ENCODE measurements at places on chromosomes 13 and 19.

GRCh38 chr13:98827449-98827848 lies 75.0 kb upstream of the SLC15A1 start:
- no peak for DNase-seq

DNA sequence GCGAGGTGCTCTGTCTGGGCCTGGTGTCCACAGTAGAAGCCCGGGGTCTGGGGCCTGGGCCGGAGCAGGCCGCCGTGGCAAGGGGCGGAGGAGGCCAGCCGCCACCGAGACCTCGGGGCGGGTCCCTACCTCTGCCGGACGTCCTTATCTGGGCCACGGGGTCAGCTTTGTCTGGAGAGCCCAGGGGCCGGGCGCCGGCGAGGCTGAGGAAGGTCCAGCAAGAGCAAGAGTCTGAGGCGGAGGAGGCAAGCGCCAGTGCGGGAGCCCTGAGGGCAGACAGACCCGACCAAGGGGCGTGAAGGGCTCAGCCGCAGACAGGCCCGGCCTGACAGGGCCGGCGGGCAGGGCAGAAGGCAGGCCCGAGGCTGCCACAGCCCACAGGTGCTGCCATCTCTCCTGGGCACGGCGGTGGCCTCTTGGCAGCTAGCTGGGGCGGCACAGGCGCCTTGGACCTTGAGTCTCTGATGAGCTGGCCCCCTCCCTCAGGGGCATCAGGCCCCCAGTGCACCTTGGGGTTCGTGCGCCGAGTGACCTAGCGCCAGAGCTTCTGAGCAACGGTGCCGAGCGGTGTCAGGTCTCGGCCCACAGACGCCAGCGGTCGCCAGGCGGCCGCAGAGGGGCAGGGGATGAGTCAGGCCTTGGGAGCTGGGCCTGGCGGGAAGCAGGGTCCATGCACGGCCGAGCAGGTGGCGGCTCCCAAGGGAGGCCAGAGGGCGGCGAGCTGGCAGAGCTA lies 19.1 kb upstream of the AKAP8 start:
- DNase-seq: no peak

DNA sequence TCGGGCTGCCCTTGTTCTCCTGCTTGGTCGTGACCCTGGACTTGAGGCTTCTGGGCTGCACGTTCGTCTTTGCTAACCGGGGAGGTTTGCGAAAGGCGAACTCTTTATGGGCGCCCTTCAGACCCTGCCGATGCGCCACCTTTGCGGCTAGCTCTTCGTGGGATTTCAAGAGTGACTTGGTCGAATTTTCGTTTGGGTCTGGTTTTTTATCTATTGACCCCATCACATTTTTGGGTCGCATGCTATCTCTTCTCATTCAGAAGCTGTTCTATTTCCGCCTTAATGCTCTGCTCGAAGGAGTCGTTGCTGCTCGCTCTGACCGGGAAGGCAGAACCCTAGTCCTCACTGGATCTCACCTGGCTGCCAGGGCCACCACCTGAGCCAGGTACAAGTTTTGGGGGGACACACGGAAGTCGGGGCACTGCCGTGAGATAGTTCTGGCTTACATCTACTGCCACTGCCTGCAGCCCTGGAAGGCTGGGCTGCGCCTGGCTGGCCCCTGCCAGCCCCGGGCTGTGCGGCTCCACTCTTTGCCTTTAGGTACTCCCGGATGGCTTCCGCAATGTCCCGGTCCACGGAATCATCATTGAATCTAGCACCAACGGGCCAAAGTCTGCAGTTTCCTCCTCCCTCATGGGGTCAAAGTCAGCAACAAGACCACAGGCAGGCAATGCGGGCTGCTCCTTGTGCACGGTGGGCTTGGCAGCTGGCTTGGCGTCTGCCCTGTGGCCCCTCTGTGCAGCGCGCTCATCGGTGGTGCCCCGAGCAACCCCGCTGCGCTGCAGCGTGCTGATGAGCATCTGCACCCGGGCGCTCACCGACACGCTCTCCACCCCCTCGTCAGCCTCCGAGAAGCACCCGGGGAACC lies 16.2 kb downstream of the RB1 start:
- no peak for DNase-seq

DNA sequence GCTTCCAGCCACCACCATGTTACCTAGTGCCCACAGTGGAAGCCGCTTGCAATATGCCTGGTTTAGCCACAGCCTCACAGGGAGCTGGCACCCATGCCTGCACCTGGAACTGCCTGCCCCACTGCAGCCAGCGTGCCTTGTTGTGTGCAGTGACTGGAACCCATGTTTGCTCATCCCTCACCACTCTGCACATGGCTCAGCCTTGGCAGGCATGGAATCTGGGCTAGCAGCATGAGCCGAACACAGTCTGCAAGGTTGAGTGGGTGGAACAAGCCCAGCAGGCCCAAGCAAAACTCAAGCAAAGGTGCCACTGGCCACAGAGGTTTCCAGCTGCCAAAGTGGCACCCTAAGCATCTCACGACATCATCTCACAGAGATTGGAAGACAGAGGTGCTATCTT lies 269.5 kb downstream of the PCDH20 start:
- DNase-seq: no peak

DNA sequence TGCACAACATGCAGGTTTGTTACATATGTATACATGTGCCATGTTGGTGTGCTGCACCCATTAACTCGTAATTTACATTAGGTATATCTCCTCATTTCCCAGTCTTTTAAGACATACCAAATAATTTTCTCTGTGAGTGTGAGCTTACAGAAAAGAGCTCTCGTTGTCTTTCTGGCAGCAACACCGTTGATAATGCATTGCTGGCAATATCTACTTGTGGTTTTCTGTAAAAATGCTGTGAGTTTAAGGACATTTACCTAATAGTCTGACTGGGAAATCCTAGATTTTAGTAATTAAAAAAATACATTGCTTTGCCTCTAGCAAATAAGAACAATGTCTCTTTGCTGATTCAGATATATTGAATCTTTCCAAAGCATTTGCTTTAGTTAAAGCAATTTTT lies 8.4 kb downstream of the IGFL3 start:
- DNase-seq: no peak

DNA sequence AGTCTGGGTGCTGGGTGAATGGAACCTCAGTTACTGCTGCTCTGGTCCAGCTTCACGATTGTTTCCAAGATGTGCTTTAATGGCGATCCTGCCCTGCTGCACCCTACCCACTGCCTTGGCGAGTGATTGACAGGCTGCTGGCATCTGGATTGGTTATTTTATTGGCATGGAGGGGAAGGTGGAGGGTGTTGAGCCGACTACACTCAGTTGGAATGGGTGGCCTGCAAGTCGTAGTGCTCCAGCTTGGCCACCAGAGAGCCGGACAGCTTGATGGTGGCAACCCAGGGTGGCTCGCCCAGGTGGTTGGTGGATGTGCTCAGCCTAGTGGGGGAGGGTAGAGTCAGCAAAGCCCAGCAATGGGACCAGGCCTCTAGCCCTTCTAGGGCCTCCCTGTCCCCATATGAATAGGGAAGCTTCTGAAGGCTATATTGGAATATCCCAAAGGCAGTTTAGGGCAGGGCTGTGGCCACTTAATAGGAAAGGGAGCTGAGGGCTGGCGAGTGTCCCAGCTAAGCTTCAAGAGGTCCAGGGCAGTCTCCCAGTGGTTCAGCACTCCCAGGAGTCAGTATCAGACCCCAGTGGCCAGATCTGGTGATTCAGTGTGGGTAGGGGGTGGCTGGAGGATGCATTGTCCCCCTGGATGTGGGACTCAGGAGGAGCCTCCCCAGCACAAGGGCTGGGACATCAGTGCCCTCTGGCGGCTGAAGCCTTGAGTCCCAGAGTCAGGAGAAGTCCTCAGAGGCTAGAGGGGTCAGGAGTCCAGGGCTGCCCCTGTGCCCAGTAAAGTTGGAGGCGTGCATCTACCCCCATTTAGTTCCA lies 3.4 kb downstream of the GGN start:
- DNase-seq: no peak

DNA sequence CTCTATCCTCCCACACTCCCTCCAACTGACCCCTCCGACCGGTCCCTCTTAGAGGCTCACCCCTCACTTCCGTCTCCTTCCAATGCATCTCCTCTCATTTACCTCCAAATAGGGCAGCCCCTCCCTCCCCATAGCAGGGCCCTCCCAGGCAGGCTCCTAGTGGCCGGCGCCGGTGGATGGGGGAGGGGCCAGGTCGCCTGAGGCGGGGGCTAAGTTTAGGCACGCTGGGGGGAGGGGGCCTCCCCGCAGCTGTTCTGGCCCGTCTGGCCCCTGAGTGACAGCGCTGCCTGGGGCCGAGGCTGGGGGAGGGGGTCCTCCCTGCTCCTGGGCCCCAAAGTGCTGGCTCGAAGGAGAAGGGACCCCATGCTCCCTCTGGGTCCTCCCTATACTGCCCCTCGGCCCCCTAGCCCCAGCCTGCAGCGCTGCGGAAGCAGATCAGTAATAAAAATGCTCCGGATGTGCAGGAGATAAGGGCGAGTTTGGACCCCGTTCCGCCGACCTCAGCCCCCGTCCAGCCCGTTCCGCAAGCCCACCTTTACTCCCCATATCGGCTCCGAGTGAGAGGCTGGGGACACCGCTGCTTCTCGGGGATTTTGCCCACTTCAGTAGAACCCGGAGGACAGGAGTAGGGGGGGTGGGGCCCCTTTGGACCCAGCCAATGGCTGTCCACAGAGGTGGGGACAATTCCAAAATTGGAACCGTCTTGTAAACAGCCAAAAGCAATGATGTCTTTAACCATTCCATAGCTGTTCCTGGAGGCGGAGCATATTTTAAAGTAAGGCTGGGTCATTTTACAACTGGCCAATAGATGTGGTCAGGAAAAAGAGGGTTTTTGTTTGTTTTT lies 4.0 kb downstream of the RTN2 start:
- DNase-seq: no peak

DNA sequence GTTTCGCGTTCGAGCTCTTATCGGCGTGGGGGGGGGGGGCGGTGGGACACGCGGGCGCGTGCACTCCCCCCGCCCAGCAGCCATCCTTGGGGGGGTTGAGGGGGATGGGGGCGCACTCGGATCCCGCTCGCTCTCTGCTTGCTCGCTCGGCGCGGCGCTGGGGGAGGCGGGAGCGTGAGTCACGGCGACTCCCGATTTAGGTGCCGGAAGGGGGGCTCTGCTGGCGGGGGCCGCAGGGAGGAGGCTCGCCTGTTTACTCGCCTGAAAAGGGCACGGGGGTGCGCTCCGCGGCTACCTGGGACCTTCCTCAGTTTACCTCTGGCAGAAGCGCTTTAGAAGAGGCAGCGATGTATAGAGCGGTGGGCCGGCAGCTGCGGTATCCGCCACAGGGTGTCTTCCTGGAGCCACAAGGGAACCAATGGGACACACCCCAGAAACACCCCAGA lies 1.1 kb upstream of the PDE4A start:
- no peak for DNase-seq

DNA sequence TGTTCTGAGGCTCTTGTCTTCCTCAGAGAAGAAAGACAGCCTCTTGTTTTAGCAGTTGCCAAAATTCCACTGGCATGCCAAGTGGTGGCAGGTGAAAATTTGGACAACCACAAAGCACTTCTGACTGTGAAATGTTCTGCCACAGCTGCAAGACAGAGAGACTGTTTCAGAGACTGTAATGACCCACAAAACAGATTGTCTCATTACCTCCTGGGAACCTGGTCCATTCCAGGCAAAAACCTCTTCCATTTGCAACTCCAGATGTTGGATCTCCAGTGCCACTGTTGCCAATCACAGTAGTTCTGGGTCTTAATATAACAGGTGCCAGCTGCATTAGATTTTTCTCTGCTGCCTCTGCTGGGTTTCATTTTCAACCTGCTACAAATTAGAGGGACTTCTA lies 911.5 kb downstream of the UQCRFS1 start:
- no peak for DNase-seq

GRCh38 chr19:54077334-54077733 lies 3.8 kb downstream of the TARM1 start:
- DNase-seq: no peak
